Activated CD8-positive, alpha-beta memory T cell treated with anti-CD3 and anti-CD28 coated beads for 1 hour (primary cell): ENCODE measurements at places on chromosomes 16 and 17.

GRCh38 chr17:49842846-49843245, 5.0 kb downstream of the TAC4 start:
- no peak for DNase-seq

GRCh38 chr17:36778448-36778847, 158.8 kb upstream of the LHX1 start:
- DNase-seq: no peak

GRCh38 chr17:17141860-17142552, 64.1 kb downstream of the PLD6 start:
- DNase-seq: peak; percentile 19

DNA sequence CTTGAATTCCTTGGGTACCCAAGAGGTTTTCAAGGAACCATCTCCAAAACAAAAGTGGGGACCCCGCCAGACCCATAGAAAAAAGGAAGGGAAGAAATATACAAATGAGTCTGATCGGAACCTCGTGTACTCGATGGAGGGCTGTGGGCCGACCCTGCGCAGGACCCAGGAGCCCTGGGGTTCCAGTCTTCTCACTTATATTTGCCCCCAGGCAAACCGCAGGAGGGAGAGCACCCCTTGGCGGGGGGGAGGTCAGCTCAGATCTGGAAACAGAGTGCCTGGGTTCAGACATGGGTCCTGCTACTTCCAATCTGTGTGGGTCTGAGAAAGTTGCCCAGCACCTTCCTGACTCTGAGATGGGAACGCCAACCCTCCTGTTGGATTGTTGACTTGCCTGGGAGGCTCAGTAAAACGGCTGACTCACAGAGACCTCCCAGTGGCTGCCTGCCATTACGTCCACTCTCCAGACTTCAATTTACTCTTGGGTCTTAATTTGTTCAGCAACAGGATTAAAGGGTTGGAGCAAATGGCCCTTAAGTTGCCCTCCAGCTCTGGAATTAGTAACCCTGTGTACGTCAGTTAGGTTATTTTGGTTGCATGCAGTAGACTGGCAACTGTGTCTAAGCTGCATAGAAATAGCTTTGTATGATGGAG, 24.9 kb upstream of the CACNG4 start:
- no peak for DNase-seq

- DNase-seq: no peak
Observed at GRCh38 chr17:55116440-55116914, 147.9 kb downstream of the STXBP4 start.

DNA sequence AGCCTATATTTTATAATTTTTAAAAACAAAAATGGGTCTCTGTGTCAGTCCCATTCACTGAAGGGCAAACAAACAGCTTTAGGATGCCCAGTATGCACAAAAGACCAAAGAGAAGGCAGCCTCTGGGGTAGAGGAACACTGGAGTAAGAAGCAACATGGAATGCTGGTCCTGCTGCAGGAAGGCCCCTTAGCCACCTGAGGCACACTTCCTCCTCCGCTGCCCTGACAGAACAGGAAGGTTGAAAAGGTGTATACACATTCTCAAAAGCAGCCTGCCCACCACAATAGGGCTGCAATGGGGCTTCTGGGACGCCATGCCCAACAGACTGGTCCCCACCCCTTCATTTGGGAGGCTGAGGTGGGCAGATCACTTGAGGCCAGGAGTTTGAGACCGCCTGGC, 19.5 kb downstream of the TOM1L2 start:
- DNase-seq: no peak
